Spleen (tissue), 13 donors: ENCODE measurements at places on chromosomes 6 and 20. TPM values are rescaled to one million over a fixed set of nuclear protein-coding genes. Genes with fewer than 3 reads are reported as not detected.
A peak's percentile ranks its signal among the peaks of the same experiment; 100 is the strongest.

CDH26 gene
- 1.8 TPM for total RNA-seq

MAVS gene
- 27.2 TPM for total RNA-seq

SRSF12 gene
- total RNA-seq = not detected

GRCh38 chr6:89260310-89260709 is 43.2 kb upstream of the GABRR1 start:
- no peak for DNase-seq

DNA sequence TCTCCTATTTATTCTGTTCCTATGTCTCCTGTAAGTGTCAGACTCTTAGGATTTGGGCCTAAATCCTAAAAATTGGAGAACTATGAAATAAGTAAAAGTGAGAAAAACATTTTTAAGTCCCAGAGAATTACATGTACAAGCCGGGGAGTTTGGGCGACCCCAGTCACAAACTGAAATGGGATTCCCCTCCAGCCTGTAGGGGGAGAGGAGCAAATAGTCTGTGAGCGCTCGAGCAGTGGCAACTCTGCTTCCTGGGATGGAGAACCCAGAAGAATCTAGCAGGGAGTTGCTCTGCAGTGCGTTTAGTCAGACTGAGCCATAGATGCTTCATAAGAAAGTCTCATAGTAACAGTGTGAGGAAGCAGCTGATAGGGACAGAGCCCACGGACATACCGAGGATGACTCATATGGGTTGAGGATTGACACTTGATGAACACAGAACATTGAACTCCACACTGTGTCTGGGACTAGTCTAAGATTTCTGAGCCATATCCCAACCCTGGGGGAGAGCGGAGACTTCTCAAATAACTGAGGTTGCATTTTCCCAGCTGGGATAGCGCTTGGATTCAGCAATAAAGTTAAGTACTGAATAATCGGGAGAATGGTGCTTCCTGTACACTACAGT is 437.2 kb downstream of the BCKDHB start:
- DNase-seq = no peak

DNA sequence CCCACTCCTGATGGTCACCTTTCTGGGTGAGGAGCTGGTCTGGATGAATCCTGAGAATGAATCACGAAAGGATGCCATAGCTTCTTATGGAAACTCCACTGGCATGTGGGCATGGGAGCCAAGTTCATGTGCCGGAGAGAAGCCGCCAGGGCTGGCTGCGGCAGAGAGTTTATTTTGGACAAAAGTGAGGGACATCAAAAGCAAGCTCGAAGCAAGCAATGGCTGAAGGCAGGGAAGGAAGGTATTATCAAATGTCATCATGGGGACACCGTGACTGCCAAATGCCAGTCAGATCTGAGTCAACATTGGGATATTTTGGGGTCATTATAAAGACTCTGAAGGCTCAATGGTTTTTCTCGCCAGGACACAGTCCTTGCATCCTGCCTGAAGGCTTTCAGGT is 249.1 kb downstream of the QKI start:
- DNase-seq = no peak

DNA sequence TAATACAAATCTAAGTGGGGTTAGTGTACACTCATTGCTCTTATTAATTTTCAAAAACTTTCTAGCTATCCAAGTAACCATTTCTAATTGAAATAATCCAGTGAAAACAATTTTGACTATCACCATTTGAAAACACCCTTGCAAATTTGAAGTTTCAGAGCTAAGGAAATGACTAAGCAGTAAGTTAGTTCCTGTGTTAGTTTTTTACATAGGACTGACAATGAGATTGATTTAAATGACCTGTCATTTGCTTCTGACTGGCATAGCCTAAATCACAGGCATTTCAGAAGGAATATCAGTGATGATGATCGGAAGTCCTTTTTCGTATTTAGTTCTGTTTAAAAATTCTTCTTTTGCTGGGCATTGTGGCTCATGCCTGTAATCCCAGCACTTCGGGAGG is 27.0 kb downstream of the STK4 start:
- DNase-seq = no peak

DNA sequence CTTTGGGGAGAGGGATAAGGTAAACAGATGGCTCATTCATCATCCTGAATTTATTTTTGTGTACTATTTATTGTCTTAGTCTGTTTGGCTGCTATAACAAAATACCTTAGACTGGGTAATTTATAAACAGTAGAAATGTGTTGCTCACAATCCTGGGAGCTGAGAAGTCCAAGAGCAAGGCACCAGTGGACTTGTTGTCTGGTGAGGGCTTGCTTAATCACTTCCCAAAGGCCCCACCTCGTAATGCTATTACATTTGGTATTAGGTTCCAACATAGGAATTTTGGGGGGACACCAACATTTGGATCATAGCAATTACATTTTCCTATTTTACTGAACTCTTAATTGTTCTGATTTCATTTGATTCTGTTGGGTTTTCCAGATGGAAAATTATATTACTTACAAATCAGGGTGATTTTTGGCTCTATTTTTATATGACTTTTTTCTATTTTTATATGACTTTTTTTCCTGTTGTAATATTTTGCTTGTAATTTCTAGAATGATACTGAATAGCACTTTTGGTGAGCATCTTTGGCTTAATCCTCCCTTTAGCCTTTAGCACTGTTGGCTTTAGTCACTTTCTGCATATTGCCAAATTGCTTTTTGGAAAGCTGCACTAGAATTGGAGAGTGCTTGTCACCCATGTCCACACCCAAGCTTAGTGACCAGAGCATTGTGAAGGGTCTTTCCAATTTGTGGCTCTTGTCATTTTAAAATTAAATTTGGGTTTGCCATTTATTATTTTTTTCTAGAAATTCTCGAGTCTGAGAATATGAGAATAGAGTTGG is 43.7 kb upstream of the TULP4 start:
- no peak for DNase-seq

- DNase-seq = peak; percentile 41
Measured at GRCh38 chr20:25025986-25026605, 31.8 kb downstream of the ACSS1 start.

- DNase-seq = no peak
Measured at GRCh38 chr6:157531986-157532365, 151.0 kb downstream of the ZDHHC14 start.

DNA sequence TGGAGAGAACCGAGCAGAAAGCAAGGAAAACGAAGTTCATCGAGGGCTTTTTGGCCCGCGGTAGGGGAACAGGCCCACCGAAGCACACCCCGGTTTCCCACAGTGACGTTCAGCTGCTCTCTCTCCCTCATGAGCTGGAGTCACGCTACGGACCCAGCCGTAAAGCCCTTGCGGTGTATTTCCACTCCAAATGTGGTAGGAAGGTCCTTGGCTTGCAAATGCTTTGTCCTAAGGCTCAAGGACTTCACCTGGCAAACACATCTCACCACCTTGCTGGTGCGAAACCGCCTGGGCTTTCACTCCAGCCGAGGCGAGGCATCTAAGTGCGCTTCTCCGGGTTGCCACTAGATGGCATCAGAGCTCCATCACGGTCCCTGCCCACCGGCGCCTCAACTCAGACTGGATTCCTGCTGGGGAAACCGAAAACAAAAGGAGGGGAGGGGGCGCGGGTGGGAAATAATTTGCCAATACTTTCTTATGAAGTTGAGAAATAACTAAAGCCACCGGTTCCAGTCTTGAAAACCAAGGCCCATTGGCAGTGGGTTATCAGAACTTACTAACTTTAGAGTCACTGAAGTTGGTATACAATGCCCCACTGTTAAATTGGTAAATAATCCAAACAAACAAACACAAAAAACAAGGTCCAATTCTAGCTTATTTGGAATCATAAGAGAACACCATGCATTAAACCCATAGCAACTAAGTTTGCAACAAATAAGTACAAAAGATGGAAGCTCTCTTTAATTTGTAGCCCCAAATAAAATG is 13.4 kb upstream of the FOXC1 start:
- peak; percentile 91 for DNase-seq

GRCh38 chr20:49567421-49568277 is at the start of gene PTGIS:
PTGIS (minus strand) TSS chr20:49568137; CDS start chr20:49568116, 21 bp downstream.
- no peak for DNase-seq

GRCh38 chr6:109345986-109346385 is 36.3 kb downstream of the CD164 start:
- DNase-seq = no peak

- DNase-seq = no peak
Measured at GRCh38 chr6:19446570-19446969, 390.6 kb upstream of the ID4 start.

GRCh38 chr6:83221889-83222479 is 28.8 kb downstream of the RWDD2A start:
- no peak for DNase-seq

- no peak for DNase-seq
Measured at GRCh38 chr6:137808191-137808590, 58.9 kb upstream of the TNFAIP3 start.

GRCh38 chr20:60046011-60046413 is 87.8 kb downstream of the CDH26 start:
- DNase-seq = no peak

DNA sequence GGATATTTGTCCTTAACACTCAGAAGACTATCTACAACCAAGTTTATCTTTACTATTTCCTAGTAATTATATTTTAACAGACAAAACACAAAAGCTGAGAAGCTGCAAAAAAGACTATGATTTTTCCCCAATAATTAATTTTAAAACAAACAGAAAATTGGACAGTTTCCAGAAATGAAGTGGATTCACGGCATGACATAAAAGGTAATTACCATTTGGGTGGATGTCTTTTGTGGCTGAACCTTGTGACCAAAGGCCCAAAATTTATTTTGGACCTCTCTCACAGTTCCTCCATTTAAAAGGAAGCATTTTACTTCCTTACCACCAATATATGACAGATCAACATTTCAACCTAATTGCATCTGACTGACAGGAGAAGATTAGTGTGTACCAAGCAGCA is 90.2 kb downstream of the GMDS start:
- DNase-seq = no peak

DNA sequence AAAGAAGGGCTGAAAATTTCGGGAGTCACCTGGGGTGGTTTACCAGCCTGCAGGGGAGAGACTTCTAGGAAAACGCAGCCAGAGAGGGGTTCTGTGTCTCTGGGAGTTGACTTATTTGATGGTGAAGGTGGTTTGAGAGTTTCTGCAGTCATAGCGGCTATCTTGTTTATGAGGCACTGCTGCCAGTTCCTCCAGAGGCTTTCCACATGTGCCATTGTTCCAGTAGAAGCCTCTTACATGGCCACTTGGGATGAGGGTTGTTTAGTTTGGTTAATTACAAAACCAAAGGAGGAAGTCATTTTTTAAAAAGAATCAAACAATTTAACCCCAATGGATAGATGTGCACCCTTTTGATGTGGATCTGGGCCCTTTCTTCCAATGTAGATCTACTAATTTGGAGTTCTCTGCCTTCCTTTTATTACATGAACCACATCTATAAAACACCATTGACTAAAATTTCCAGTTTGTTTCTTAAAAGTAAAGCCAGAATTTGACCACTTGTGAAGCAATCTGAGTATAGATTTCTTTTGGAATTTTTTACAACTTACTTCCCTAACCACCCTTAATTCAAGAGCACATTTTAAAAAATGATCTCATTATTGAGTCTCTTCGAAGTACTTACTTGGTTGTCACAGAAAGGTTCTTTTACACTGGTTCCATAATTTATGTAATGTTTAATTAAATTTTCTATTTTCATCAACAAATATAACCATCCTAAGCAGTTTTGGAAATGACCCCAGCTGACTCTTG is 97.6 kb downstream of the TCP11 start:
- DNase-seq = no peak

DNA sequence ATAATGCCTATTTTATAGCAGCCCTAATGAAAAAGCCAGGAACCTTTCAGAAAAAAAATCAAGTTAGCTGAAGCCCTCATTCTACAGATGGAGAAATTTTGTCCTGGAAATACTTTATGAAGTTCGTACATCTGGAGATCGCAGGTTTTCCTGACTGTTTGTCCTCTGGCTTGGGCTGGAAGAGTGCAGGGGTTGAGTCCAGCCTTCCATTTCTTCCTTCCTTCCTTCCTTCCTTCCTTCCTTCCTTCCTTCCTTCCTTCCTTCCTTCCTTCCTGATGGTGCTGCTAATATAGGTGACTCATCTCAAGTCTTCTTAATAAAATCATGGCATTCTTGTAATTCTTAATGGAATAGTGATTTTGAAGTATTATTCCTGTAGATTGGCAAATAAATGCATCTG is 227.4 kb downstream of the CLVS2 start:
- DNase-seq = no peak
